ENCODE measurements at places on chromosomes 2 and 18. TPM values are rescaled to one million over a fixed set of nuclear protein-coding genes. Genes with fewer than 3 reads are reported as not detected.

- H3K27ac ChIP-seq: peak overlapping the region; percentile 68
- H3K4me1 ChIP-seq: no peaks in the 10 kb centered on the region
- no peak for DNase-seq
- H3K27me3 ChIP-seq: no peaks in the 10 kb centered on the region
Observed at GRCh38 chr2:96241227-96241626, 24.6 kb downstream of the TMEM127 start.

The ARL6IP6 gene
- total RNA-seq: 3.3 TPM

The SERPINB13 gene
- total RNA-seq: not detected

GRCh38 chr2:186721956-186722355, 28.1 kb downstream of the FAM171B start:
- no peaks in the 10 kb centered on the region for H3K27me3 ChIP-seq
- no peaks in the 10 kb centered on the region for H3K36me3 ChIP-seq
- H3K27ac ChIP-seq: no peak overlapping the region
- no peak overlapping the region for H3K4me3 ChIP-seq
- DNase-seq: no peak

- no peak for DNase-seq
- H3K36me3 ChIP-seq: no peaks in the 10 kb centered on the region
- no peak overlapping the region for H3K4me3 ChIP-seq
- no peaks in the 10 kb centered on the region for H3K27me3 ChIP-seq
- no peaks in the 10 kb centered on the region for H3K4me1 ChIP-seq
Observed at GRCh38 chr2:120829633-120830025, 94.0 kb downstream of the GLI2 start.

The ADAM23 gene
- total RNA-seq: 0.67 TPM

The DDX1 gene
- total RNA-seq: 44.8 TPM

The PLB1 gene
- total RNA-seq: 0.42 TPM

GRCh38 chr2:64128943-64129391, 15.3 kb downstream of the PELI1 start:
- no peak overlapping the region for H3K27ac ChIP-seq
- peaks cover 4% of the 10 kb centered on the region for H3K4me1 ChIP-seq
- H3K4me3 ChIP-seq: no peak overlapping the region
- no peak for DNase-seq
- no peaks in the 10 kb centered on the region for H3K27me3 ChIP-seq

The LIMS3 gene
- 2.0 TPM for total RNA-seq

The ZNF397 gene
- 9.1 TPM for total RNA-seq

The RIOK3 gene
- total RNA-seq: 38.6 TPM

The RAPGEF4 gene
- 4.0 TPM for total RNA-seq

DNA sequence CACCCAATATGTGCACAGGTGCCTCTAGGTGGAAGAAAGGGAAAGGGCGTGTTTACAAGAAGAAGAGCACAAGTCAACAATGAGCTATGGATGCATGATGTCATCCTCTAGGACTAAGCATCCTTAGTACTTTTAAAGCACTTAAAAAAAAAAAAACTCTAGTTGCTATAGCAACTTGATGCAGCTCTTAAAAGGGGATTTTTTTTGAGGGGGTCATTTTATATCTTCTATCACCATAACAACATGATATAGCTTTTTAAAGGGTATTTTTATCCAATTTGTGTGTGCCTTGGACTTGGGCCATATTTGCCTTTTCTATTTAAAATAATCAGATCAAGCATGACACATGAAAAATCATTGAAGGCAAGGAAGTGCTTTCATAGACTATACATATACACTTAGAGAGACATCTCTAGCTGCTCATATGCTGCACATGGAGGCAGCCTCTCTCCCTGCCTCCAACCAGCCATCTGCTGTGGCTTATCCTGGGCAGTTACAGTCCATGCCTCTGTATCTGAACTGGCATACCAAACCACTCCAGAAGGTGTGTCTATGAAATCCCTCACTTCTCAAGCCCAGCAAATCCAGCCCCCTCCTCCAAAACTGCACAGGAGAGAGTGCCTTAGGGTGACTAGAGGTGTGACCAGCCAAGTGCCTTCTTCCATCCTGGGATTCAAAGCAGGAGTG, 165.4 kb downstream of the MSH2 start:
- H3K27ac ChIP-seq: no peak overlapping the region
- H3K27me3 ChIP-seq: peaks cover 36% of the 10 kb centered on the region
- peaks cover 11% of the 10 kb centered on the region for H3K4me1 ChIP-seq
- no peak for DNase-seq
- H3K36me3 ChIP-seq: no peaks in the 10 kb centered on the region

The IL36A gene
- not detected for total RNA-seq

DNA sequence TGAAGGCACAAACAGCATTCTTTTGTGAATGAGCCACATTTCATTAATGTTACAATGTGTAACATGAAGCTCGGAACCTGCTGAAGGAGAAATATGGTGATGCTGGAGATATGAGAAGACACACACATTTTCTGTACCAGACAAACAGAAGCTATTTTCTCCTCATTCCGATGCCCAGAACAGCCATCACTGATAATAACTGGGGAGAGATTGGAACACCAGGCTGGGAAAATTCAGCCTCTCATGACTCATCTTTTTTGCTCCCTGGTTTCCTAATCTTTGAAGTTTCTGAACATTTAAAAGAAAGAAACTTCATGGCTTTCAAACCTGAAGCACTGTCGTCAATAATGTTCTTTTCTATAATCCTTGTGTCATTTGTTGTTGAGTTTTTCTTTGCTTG, 110.9 kb downstream of the LYPD6 start:
- DNase-seq: no peak
- no peaks in the 10 kb centered on the region for H3K27me3 ChIP-seq
- no peak overlapping the region for H3K4me3 ChIP-seq
- H3K27ac ChIP-seq: no peak overlapping the region
- no peaks in the 10 kb centered on the region for H3K4me1 ChIP-seq

The PIEZO2 gene
- 3.2 TPM for total RNA-seq

The NCKAP5 gene
- 0.32 TPM for total RNA-seq

The EMILIN1 gene
- total RNA-seq: 47.1 TPM

GRCh38 chr2:232900811-232901735, 31.0 kb downstream of the SNORC start:
- H3K4me1 ChIP-seq: no peaks in the 10 kb centered on the region
- no peak overlapping the region for H3K27ac ChIP-seq
- no peaks in the 10 kb centered on the region for H3K27me3 ChIP-seq
- DNase-seq: no peak
- H3K4me3 ChIP-seq: no peak overlapping the region

The PHOSPHO2 gene
- 3.9 TPM for total RNA-seq

- H3K36me3 ChIP-seq: no peaks in the 10 kb centered on the region
- H3K27ac ChIP-seq: no peak overlapping the region
Observed at GRCh38 chr18:12651651-12652050, 6.3 kb downstream of the SPIRE1 start.

The FOXD4L1 gene
- not detected for total RNA-seq

DNA sequence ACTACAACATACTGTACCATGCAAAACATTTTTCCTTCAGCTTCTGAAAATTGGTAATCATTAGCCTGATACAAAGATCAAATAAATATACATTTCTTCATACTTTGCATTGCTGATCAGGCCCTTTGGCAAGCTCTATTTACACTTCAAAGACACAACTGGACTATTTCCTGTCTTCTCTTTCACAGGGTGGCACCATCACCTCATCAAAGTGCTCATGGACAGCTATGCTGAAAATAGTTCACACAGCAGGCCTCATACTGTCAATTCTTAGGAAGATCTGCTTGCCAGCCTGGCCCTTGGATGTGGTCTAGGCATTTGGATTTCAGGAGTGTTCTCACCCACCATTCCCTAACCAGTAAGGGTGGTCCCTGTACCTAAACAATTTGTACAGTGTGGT, 33.9 kb downstream of the FBXO15 start:
- no peak overlapping the region for H3K27ac ChIP-seq
- DNase-seq: no peak
- H3K4me1 ChIP-seq: no peaks in the 10 kb centered on the region
- H3K36me3 ChIP-seq: no peaks in the 10 kb centered on the region
- no peak overlapping the region for H3K4me3 ChIP-seq

DNA sequence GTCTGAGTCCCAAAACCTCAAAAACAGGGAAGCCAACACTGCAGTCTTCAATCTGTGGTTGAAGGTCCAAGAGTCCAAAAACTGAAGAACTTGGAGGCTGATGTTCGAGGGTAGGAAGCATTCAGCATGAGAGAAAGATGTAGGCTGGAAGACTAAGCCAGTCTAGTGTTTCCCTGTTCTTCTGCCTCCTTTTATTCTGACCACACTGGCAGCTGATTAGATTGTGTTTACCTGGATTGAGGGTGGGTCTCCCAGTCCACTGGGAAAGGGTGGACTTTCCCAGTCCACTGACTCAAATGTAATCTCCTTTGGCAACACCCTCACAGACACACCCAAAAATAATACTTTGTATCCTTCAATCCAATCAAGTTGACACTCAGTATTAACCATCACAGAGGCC, 27.5 kb upstream of the IL1B start:
- no peak overlapping the region for H3K27ac ChIP-seq
- no peaks in the 10 kb centered on the region for H3K27me3 ChIP-seq
- no peak overlapping the region for H3K4me3 ChIP-seq
- no peaks in the 10 kb centered on the region for H3K36me3 ChIP-seq
- DNase-seq: no peak
- H3K4me1 ChIP-seq: no peaks in the 10 kb centered on the region

- H3K4me1 ChIP-seq: no peaks in the 10 kb centered on the region
- no peaks in the 10 kb centered on the region for H3K27me3 ChIP-seq
- H3K36me3 ChIP-seq: no peaks in the 10 kb centered on the region
- DNase-seq: no peak
- H3K4me3 ChIP-seq: no peak overlapping the region
- no peak overlapping the region for H3K27ac ChIP-seq
Observed at GRCh38 chr2:59879700-59880131, 673.7 kb downstream of the BCL11A start.

The CCDC141 gene
- 11.3 TPM for total RNA-seq

DNA sequence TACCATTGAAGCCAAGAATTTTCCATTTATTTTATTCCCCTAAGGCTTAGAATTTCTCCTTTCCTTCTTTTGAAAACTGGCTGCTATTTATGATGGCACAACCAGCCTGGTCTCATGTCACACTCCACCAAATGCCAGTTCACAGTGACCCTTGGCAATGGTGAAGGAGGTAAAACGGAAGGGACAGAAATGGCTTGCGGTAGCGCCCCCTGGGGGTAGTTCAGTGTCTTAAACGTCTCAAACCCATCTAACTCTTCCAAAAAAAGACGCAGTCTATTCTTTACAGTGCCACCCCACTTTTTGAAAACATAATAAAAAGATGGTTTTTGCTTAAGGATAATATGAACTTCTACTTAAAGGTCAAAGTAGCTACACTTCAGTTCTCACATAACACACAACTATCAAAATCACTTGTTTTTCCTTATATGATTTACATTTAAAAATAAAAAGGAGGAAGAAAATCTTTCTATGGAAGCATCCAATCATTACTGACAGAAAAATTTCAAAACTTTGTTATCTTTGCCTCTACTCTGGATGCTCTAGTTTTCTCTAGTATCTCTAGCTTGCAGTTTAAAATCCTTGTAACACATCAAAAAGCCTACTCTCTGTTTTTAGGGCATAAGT, 28.0 kb downstream of the PNO1 start:
- H3K27me3 ChIP-seq: no peaks in the 10 kb centered on the region
- H3K4me3 ChIP-seq: no peak overlapping the region
- no peak for DNase-seq

The CRYGD gene
- total RNA-seq: not detected

- H3K36me3 ChIP-seq: no peaks in the 10 kb centered on the region
- DNase-seq: no peak
- H3K4me1 ChIP-seq: no peaks in the 10 kb centered on the region
- H3K27me3 ChIP-seq: no peaks in the 10 kb centered on the region
- no peak overlapping the region for H3K4me3 ChIP-seq
Observed at GRCh38 chr2:202007015-202007982, 26.4 kb upstream of the FZD7 start.

DNA sequence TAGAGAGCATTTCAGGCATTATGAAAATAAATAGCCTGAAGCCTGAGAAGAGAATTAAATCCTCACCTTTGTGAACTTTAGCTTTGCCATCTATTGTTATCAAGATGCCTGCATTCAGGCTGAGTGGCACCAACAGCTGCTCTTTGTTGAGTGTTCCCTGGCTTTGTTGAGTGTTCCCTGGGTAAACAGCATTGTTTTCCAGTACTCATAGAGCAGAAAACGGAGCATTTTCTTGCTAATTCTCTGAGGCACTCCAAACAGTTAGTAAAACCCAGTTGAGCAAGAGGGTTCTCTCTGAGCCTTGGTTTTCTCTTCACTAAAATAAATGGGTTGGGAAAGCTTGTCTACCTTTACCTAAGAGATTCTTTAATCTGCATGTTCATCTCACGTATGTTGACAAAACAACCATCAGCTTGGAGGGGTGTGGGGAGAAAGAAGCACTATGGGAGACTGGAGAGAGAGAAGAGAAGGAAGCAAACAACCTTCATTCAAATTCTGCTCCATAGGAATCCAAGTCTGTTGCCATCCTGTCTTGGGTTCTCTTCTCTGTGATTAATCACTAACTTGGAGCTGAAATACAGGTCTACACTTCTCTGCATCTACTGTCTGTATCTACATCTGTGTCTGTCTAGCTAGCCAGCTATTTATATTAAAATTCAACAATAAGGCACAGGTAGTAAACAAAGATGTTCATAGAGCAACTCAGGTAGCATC, 567.0 kb upstream of the SOX11 start:
- no peaks in the 10 kb centered on the region for H3K36me3 ChIP-seq
- H3K27me3 ChIP-seq: no peaks in the 10 kb centered on the region
- H3K4me1 ChIP-seq: no peaks in the 10 kb centered on the region
- H3K27ac ChIP-seq: no peak overlapping the region
- no peak overlapping the region for H3K4me3 ChIP-seq

GRCh38 chr18:48921305-48922225, 29.2 kb downstream of the SMAD7 start:
- H3K36me3 ChIP-seq: no peaks in the 10 kb centered on the region
- H3K4me1 ChIP-seq: peaks cover 10% of the 10 kb centered on the region

- H3K27me3 ChIP-seq: no peaks in the 10 kb centered on the region
- H3K4me3 ChIP-seq: peak overlapping the region; percentile 86
- H3K4me1 ChIP-seq: peaks cover 17% of the 10 kb centered on the region
- H3K27ac ChIP-seq: peak overlapping the region; percentile 98
- DNase-seq: peak; percentile 89
Observed at GRCh38 chr2:121529439-121530211, 1.1 kb upstream of the RNU4ATAC start.

The HOXD4 gene
- 0.13 TPM for total RNA-seq

DNA sequence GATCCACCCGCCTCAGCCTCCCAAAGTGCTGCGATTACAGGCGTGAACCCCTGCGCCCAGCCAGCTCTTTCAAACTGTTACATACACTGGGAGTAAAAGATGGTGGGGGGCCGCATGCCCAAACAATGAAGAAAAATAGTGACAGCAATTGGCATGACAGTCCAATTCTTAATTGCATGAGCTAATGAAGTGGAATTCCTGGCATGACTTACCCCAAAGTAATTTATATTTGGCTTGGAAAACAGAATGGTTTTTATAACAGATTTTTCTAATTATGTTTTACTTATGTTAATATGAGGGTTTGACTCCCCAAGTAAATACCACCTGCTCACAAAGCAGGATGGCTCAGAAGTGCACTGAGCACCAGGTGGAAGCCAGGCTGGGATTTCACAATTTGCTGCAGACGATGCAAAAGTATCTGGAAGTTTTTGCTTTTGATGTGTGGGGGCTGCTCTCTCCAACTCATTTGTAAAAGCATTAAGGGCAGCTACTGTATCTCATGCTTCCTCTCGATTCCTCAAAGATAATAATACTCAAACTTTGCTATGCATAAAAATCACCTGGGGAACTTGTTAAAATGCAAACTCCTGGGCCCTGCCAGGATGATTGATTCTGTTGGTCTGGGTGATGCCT, 24.0 kb upstream of the ATG16L1 start:
- no peaks in the 10 kb centered on the region for H3K4me1 ChIP-seq
- H3K27me3 ChIP-seq: no peaks in the 10 kb centered on the region
- no peak overlapping the region for H3K27ac ChIP-seq
- no peak overlapping the region for H3K4me3 ChIP-seq

The SLC14A1 gene
- 1.2 TPM for total RNA-seq
